ENCODE measurements at places on chromosomes 3 and 15. TPM values are rescaled to one million over a fixed set of nuclear protein-coding genes. Genes with fewer than 3 reads are reported as not detected.

Gene OR5K2
- not detected for total RNA-seq

Gene CAMK2N2
- 68.3 TPM for total RNA-seq

Gene SLC25A20
- 13.5 TPM for total RNA-seq

Gene ARHGAP11A
- total RNA-seq: 1.4 TPM

Gene CLPX
- total RNA-seq: 57.8 TPM

- no peak for DNase-seq
Observed at GRCh38 chr15:38474155-38474757, 20.3 kb downstream of the FAM98B start.

DNA sequence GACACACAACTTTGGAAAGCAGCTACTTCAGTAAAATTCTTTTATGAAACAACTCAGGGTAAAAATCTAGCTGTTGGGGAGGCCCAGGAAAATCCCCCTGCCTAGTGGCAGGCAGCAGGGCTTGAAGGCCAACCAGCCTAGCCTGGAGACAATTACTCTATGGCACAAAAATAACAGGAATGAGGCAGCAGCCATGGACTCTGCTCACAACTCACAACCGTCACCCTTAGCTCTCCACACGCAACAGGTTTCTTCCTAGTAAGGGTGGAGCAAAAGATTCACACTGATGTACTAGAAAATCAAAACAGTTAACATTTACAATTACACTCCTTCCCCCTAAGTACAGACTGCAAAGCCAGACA lies 530 bp upstream of the FBXL22 start:
- no peak for DNase-seq

- DNase-seq: peak; percentile 29
Observed at GRCh38 chr15:63888146-63888545, 54.4 kb upstream of the HERC1 start.

GRCh38 chr3:103609472-103609871 lies 1174.7 kb downstream of the ZPLD1 start:
- no peak for DNase-seq

- no peak for DNase-seq
Observed at GRCh38 chr3:86869566-86869965, 121.4 kb downstream of the VGLL3 start.

DNA sequence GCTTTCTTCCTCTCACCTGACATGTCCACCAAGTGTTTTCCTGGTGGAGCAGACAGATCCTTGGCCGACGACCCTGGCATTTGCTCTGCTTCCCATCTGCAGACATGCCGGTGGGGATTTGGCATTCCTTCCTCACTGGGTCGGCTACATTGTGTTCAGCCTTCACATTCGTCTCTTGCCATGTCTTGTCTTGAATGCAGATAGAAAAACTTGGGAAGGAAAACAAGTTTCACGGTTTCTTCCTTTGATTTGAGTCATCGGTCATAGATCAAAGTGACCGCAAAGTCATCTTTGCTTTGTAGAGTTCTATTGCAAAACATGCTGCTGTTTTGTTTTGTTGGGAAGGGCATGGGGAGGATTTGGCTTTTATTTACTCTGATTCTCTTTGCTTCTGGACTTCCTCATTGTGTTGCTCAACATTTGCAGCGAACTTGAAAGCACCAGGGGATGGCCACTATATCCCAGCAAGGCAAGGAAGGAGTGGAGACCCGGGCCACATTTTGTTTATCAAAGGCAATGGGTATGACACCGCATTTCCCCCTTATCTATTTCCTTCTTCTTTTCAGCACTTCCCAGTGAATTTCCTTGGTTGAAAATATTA lies 321.3 kb downstream of the CACNA2D3 start:
- no peak for DNase-seq

- no peak for DNase-seq
Observed at GRCh38 chr3:124444896-124445295, 285.4 kb upstream of the UMPS start.

GRCh38 chr15:100810831-100811230 lies 68.8 kb upstream of the ALDH1A3 start:
- DNase-seq: no peak

- DNase-seq: peak; percentile 91
Observed at GRCh38 chr3:43769097-43769884, 78.6 kb downstream of the ABHD5 start.

DNA sequence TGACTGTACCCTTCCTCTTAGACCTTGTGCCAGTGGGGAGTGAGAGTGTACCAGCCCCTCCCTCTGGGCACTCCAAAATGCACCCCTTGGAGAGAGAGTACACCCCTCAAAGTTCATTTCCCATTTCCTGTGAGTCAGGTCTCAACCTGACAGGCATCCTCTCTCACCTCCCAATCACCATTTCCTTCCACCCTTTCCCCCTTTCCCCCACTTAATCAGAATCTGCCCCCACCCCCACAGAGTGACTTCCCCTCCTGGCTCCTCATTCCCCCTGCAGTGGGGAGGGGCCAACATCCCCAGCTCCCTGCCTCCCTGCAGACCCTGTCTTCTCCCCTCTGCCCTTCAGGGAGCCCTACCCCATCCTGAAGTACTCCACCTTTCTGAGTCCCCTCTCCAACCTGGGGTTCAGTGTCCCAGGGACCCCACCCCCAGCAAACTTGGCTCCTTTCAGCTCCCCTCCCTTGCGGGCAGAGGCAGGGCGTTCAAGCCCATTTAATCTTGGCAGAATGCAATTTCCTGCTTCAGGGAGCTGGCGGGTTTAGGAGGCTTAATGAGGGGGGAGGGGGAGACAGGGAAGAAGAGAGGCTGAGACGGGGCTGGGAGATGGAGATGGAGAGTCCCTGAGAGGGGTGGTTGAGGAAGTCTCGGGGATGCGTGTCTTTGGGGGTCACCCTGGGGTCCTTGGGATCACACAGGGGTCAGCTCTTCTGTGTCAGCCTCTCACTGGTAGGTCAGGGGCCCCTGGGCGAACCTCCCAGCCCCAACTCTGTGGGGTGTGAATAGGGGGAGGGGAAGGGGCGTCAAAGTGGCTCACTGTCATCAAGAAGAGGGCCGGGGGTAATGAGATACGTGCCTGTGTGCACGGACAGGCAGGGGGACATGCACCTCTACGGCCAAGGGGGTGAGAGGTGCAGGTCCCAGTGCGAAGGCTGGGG lies 16.6 kb upstream of the SEMA3F start:
- no peak for DNase-seq

DNA sequence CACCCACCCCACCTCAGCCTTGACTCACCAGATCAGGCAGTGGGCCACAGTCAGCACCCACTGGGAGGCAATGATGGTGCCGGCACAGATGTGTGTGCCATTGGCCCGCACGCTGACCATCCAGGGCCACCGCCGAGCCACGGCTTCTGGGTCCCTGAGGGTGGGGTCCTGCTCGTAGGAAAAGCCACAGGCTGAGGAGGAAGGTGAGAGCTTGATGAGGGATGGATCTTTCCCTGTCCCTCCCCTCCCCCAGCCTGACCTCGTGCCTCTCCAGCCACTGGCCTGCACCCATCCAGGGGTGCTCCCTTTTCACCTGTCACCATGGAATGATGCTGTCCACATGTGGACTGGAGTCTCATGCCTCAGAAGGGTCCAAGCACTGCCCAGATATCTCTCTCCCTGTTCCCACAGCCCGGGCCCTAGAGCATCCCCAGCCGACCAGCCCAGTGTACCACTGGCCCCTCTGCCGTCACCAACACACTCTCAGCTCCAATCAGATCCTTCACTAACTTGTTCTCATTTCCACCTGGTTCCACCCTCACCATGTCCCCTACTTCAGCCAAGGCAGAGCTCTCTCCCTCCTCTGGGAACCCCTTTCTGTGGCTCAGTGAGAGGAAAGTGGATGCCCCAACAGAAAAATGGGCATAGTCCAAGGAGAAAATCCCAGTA lies 2.0 kb downstream of the PRSS50 start:
- no peak for DNase-seq

- DNase-seq: no peak
Observed at GRCh38 chr3:13839253-13839652, 40.6 kb downstream of the WNT7A start.

GRCh38 chr3:78906245-78906644 lies 861.6 kb downstream of the ROBO1 start:
- no peak for DNase-seq

DNA sequence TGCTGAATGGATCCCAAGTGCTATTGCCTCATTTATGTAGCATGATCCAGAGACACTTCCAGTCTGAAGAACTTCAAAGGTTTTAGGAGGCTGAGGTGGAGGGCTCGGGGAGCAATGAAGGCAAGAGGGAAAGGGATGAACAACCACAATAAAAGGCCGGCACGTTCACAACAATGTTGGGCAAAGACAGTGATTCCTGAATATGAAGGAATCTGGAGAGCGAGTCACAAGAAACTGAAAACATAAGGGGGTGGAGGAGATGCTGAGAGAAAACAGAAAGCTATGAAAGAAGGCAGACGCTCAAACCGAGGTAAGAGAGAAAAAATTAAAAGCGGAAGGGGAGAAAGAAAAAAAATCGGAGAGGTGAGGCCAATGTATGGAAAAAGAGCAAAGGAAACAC lies 120.1 kb downstream of the GREM1 start:
- no peak for DNase-seq

DNA sequence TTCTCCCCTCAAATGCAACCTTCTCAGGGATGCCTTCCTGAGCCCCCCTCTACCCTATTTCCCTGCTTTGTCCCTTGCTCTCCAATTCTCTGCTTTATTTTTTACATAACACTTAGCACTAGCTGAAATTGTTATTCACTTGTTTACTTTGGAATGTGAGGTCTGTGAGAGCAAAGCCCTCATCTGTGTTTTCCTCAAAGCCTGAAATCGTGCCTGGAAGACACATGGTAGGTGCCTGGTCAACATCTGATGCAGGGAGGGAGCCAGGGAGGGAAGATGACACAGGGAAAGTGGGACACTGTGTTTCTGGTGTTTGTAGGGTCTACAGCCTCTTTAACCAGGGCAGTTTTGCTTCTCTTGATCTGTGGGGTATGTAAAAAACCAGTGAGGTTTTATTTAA lies 23.6 kb downstream of the EIF2AK4 start:
- DNase-seq: no peak

All from dorsolateral prefrontal cortex (tissue), 122 donors.